ENCODE measurements at places on chromosomes 7 and 10.

DNA sequence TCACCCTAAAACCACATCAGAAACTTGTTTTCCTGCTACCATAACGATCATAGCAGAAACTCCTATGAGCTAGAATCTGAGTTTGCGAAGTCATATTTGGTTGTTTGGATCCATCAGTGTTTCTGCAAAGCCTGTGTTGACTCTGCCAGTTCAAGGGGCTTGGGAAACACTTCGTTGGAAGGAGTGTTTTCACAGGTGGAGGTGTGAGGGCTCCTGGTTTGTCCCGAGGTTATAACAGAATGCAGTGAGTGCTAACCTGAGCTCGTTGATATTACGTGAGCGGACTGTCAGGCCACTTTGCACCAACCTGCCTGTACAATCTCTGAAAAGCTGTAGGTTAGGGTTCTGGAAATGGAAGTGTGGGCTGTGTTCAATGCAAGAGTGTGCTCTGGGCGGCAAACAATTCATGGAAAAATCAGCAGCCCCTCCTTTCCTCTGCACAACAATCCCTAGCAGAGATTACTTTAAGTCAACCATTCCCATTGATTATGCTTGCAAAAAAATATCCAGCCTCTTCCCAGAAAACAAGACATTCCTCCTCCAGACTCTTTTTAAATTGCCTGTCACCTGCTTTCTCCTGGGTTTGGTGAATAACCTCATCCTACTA lies 622.0 kb downstream of the TYW1 start:
- DNase-seq = no peak

DNA sequence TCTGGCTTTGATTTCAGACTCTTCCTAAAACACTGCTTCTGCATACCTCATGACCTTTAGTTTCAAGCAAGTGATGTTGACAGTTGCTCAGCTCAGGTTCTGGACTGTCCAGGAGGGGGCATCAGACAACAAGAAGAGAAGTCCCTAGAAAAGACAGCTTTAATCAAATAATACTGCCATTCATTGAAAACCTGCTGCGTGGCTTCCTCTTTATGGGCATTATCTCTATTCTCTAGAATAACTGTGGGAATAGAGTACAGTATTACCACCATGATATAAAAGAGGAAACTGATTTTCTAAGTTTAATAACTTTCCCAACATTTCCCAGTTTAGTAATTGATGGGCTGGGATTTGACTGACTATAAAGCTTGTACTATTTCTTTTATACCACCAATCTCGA lies 170.4 kb downstream of the SNX13 start:
- DNase-seq = no peak

GRCh38 chr7:150914196-150914595 lies 61.9 kb downstream of the AOC1 start:
- DNase-seq = no peak

DNA sequence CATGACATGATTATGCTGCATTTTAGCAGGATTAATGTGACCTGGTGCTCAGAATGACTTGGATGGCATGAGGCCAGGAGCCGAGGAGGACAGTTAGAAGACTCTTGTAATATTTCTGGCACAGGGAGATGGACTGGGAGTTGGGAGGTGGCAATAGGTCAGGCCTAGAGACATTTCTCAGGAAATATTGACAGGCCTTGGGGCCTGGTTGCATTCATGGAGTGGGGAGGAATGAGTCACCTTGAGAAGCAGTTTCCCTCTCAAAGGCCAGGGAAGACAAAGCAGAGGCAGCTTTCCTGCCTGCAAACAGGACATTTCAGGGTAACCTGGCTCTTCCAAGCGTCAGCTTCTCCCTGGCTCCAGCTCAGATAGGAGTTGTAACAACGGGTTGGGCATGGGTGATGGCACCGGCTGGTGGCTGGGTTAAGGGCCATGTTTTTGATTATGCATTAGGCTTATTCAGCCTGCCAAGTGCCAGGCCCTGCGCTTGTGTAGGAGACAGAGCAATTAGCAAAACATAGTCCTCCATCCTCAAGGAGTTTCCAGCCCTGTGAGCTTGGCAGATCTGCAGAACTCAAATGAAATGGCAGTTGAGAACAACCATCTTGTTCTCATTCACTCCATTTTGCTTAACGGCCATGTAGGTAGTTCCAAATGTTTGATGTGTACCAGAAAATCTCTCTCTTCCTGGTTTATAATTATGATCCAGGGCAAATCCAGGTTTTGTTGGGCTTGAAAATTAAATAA lies 38.2 kb downstream of the HK1 start:
- no peak for DNase-seq

DNA sequence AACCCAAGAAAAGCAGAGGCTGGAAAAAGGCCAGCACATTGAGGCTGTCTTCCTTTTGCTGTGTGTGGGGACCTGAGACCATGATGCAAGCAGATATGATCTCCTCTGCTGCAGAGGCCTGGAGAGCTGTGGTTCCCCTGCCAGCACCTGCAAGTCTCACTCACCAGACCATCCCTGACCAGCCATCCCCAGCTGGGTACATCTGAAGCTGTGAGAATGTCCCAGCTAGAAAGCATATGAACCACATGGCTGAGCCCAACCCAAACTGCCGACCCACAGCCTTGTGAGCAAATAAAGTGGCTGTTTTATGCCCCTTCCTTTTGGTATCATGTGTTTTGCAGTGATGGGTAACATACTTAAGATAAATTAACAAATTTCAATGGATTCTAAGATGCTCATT lies 114.9 kb downstream of the DYNC2I1 start:
- DNase-seq = no peak

DNA sequence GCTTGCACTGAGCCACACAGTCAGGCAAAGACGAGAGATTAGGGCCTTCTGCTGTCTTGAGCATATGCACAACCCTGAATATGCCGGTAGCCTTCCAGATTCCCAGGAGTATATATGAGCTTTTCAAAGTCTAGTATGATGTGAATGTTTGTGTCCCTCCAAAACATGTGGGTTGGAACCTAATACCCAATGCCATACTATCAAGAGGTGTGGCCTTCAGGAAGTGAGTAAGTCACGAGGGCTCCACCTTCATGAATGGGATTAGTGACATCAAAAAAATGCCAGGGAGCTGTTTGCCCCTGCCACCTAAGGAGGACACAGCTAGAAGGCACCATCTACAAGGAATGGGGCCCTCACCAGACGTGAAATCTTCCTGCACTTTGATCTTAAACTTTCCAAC lies 105.2 kb downstream of the CH25H start:
- DNase-seq = no peak
